ENCODE measurements at places on chromosomes 5 and 9.

GRCh38 chr5:172448999-172449398, 5.3 kb downstream of the SH3PXD2B start:
- no peak for DNase-seq

- DNase-seq = no peak
These were observed 59.5 kb downstream of the MAST4 start for GRCh38 chr5:66655395-66656324.

DNA sequence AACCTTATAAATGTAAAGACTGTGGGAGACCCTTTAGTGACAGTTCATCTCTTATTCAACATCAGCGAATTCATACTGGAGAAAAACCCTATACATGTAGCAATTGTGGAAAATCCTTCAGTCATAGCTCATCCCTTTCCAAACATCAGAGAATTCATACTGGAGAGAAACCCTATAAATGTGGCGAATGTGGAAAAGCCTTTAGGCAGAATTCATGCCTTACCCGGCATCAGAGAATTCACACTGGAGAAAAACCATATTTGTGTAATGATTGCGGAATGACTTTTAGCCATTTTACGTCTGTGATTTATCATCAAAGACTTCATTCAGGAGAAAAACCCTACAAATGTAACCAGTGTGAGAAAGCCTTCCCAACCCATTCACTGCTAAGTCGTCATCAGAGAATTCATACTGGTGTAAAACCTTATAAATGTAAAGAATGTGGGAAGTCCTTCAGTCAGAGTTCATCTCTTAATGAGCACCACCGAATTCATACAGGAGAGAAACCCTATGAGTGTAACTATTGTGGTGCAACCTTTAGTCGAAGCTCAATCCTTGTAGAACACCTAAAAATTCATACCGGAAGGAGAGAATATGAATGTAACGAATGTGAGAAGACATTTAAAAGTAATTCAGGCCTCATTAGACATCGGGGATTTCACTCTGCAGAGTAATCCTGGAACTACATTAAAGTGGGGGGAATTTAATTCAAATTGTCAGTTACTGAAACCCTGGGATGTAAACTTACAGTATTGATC, 17.7 kb downstream of the ZNF483 start:
- DNase-seq = no peak

GRCh38 chr9:70639853-70640814, 225.7 kb upstream of the KLF9 start:
- DNase-seq = no peak

Measured in activated CD4-positive, CD25-positive, alpha-beta regulatory T cell treated with anti-CD3 and anti-CD28 coated beads, Interleukin-2, amount 50 U/mL, for 16 hours (primary cell).